Hematopoietic multipotent progenitor cell treated with erythropoietin and hydrocortisone succinate and interleukin-3 and kit ligand, for 6 days (in vitro differentiated cells): ENCODE measurements at places on chromosomes 12 and 14.

GRCh38 chr14:75459099-75459741, 31.4 kb downstream of the JDP2 start:
- peak; percentile 81 for DNase-seq

DNA sequence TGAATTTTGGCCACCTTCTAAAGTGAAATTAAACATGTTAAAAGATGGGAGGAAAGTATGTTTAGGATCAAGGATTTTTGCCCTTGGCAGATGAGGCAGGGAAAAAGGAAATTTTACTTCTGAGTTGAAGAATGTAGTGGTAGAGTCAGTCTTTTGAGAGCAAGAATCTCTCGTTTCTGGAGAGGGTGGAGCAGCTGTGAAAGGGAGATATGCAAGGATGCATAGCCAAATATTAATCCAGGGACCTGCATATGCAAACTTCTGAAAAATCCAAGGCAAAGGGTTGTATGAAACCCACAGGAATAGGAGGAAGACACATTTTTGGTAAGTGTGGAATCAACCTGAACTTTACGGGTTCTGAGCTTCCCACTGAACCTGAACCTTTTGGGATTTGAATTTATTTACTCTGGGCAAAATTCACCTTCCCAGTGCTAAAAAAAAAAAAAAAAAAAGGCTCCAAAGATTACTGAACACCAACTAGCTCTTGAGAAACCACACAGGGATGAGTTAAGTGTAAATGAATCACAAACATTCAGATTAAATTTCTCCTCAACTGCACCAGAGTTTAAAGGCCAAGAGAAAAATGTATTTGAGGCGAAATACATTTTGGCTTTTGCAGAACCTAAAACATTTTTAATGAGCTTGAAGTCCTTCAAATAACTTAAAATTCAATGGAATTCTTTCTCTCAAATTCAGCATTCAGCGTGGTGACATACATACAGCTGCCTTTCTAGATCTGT, 187.1 kb upstream of the CDKN3 start:
- no peak for DNase-seq

DNA sequence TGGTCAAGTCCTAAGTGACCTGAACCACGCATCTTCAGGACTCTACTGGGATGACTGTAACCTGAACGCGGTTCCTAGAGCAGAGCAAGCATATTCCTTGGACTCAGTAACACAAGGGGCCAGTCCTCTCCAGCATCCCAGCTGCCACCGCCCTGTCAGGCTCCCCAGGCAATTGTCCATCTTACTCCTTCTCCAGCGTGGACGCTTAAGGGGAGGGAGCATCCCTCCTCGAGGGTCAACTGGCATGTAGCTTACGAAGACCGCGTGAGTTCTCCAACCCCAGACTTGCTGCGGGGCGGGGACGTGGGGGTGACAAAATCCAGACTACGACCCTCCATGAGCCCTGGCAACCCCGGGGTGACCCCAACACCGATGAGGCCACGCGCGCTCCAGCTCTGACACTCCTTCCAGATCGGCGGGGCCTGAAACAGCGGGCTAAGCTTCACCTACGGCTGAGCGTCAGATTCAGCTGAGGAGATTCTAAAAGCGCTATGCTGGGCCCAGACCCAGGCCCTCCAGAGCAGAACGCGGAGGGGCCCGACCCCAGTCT, 846 bp upstream of the MTHFD1 start:
- DNase-seq = no peak

GRCh38 chr12:118446247-118446646, 69.9 kb downstream of the SUDS3 start:
- DNase-seq = no peak

DNA sequence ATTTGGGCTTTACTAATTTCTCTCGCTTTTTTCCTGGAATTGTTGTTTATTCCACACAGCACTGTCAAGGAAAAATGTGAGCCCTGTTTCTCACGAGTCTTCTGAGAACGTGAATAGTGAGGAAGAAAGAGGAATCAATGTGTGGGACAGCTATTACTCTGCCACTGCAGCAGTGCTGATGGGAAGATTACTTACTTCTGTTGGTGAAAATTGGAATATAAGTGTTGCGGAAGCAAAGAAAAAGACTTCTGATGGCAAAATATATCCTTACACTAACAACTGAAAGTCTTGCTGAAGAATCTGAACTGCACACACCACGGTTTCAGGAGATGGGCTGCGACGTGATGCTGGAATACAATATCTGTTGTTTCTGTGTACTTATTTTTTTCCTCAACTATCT, 884.2 kb downstream of the AACS start:
- no peak for DNase-seq

DNA sequence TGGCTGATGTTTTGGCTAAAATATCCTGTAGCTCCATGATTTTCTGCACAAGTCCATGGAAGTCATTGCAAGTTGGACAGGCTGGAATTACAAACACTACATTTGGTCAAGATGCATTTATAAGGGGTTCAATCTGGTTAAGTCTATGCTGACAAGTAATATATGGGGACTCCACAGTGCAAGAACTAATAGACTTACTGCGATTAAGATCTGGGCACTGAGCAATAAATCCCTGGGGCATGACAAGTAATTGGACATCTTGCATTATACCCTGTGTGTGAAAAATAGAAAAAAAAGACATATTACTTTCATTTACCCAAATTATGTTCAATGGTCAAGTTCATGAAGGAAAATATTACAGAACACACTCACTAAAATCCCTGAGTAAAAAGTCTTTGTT, 99.1 kb downstream of the NELL2 start:
- DNase-seq = no peak
